ENCODE measurements at places on chromosomes 5 and 9.

DNA sequence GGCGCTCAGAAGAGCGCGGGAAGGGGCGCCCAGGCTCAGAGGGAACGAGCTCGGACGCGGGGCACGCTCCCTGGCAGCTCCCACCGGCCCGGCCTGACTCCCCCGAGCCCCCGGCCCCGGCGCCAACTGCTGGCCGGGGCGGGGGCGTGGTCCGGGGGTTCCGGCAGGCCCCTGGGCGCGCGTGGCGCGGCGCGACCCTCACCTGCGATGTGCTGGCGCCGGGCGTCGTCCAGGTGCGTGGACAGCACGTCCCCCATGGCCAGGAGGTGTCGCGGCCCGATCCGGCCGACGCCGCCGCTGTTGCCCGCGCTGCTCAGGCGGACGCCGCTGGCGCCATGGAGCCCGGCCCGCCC is 43.5 kb upstream of the STXBP1 start:
- DNase-seq = no peak

- no peak for DNase-seq
Measured at GRCh38 chr9:13127131-13127530, 152.4 kb downstream of the MPDZ start.

DNA sequence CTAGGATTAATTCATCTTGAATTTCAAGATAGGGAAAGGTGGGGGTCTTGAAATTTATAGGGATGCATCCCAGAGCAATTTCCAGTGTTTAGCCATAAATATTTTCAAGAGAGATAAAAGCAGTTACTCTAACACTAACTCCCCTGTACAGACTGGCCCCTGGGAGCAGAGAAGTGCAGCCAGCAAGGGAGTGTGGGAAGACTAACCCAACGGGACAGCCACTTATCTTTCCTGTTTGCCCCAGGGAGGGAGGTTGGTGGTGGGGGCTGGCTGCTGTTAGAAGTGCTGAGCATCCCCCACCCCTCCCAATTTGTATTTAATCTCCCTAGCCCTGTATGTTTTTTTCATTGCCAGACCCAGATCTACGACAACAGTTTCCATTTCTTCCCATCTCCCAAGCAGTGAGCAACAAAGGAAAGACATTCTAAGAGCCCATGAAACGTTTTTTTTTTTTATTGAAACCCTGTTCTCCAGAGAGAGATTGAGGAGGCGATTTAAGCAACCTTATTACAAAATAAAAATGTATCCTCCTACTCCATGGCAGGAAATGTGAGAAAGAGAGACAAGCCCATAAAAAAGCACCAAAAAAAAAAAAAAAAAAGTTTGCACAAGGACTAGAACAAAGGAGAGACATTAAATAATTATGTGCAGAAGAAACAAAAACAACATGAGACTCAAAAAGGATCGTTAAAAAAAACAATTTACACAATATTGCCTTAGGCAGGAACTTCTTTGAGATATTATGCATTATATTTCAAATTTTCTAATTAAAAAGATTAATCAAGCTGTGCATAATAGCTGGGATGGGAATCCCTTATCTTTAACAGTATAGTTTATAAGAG is 343.4 kb downstream of the ARHGEF28 start:
- no peak for DNase-seq

DNA sequence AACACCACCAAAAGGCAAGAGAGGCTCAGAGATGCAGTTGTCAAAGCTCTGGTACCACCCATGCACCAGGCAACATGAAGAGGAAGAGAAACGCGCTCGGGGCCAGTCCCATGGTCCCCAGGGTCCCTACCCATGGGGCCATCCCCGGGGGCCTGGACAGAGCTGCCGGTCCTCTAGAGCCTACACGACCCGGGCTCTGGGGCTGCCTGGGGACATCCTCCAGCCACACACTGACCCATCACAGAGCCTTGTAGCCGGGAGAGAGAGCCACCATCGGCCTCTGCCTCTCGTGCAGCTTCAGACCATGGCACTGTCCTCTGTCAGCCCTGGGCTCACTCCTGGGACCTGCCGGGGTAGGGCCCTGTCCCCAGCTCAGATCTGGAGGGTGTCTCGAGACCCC is 23.7 kb downstream of the VAV2 start:
- DNase-seq = no peak

GRCh38 chr9:71783120-71783523 is 14.8 kb upstream of the CEMIP2 start:
- no peak for DNase-seq

DNA sequence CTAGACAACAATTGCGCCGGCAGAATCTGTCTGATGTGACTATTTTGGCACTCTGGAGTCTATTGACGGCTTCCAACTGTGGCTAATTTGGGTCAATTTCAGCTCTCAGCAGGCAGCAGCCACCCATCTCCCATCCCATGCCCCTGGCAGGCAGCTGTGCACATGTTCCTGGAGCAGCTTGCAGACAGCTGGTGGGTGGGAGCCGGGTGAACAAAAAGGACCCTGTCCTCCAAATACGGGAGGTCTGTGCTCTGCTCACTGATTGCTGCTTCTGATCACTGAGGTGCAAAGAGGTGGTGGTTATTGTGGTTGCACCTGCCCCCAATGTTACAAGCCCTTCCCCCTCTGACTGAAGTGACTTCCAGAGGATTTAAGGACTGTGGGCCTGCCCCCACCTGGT is 45.0 kb upstream of the N4BP3 start:
- no peak for DNase-seq

DNA sequence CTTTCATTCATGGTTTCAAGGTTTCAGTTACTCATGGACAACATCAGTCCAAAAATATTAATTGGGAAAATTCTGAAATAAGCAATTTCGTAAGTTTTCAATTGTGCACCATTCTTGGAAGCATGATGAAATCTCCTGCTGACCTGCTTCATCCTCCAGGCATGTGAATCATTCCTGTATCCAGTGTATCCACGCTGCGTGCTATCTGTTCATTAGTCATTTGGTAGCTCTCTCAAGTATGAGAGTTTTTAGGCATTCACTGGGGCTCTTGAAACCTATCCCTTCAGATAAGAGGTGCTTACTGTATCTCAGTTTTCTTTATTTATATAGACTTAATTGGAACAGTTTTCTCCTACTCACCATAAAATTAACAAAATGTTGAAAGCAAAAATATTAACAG is 293.0 kb downstream of the CDH12 start:
- peak; percentile 38 for DNase-seq
